Stimulated activated CD4-positive, alpha-beta T cell treated with anti-CD3 and anti-CD28 coated beads, Interleukin-4, amount 100 ng/mL, for 4 hours (primary cell): ENCODE measurements at places on chromosomes 2 and 18.

- no peak for DNase-seq
These were observed 66.8 kb upstream of the STPG4 start for GRCh38 chr2:47221946-47222345.

DNA sequence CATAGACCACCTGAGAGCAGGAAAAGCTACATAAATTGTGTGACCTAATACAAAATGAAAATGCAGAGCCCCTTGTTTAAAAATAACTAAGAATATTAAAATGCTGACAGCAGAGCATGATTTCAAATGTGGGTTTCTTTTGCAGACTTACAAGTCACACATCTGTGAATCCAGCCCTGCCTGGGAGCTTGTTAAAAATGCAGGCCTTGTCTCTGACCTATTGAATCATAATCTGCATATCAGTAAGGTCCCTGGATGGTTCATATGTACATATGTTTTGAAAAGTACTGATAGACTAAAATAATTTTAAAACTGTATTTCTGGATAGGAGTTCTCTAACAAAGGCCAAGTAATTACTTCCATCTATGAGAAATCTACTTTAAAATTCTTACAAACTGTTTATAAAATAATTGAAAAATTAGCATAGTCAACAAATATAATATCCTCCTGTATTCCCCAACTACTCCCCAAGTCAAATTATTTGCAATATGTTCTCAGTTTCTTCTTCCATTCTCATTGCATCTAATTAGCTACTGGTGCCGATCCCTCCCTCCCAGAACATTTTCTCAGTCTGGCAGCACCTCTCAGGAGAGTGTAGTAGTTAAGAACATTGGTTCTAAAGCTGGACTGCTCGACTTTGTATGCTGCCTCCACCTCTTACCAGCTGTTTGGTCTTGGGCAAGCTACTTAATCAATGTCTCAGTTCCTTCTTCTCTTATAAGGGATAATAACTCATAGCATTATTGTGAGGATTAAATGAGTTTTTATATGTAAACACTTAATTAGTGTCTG, 1040.4 kb upstream of the CDH2 start:
- no peak for DNase-seq

GRCh38 chr2:150528861-150529801, 41.7 kb upstream of the RND3 start:
- DNase-seq: no peak

- DNase-seq: no peak
These were observed 893.0 kb upstream of the CHAC2 start for GRCh38 chr2:52874466-52875106.

DNA sequence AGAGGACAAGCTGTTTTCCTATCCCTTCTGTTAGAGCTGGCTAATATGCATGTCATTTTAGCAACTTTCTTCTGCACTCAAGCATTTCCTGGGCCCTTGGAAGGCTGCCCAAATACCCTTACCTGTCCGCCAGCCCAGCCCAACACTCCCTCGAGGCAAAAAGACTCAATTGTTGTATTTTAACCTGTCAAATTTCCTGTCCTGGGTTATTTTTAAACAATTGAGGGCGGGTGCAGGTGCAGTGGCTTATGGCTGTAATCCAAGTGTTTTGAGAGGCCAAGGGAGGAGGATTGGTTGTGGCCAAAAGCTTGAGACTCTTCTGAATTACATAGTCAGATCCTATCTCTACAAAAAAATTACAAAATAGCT, 125.0 kb upstream of the ARHGAP28 start:
- DNase-seq: no peak

GRCh38 chr2:217729421-217730053, 273.3 kb downstream of the TNS1 start:
- DNase-seq: no peak

- DNase-seq: no peak
These were observed 5.9 kb downstream of the SCYGR4 start for GRCh38 chr2:227623226-227623625.

DNA sequence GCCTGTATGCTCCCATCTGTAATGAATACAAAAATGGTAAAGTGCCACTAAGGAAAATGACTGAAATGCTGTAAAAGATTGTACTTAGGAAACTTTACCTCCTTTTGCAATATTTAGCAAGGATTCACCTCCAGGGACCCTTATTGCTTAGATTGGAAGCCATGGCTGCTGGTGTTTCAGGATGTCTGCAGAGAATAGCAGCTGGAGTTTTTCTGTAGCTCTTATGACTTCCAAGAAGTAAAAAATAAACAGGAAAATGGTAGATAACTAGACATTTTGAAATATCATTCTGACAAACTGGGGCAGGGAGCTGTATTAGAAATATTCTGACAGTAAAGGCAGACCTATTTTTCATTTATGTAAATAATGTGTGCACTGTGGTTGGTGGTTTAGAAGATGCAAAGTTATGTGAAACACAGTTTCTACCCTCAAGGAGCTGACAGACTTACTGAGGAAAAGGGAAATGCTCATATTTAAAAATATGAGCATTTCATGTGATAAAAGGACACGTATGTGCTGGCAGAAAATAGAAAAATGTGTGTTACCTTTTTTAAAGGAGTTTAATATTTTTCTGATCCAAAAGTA, 224.9 kb upstream of the BOD1L2 start:
- no peak for DNase-seq

DNA sequence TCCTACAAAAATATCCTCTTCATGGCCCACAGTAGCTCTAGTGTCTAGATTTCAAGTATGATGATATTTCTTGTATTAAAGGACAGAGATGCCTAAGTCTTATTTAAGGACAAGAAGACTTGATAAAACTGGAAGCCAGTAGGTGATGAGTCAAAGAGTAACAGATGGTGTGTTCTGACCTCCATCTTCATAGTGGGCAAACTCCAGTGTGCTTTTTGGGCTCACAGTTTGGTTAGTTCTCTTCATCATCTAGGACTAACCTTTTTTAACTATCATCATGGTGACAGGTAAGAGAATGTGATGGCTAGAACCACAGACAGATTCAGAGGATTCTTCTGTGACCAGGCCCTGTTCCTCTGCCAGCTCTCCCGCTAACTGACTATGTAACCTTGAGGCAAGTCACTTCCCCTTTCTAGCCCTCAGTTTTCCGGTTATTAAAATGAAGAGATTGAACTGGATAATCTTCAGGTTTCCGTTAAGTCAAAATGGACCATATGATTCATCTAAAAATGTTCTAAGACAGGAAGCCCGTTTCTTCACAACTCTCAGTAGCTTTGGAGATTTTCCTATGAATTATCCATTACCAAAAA, 140.3 kb upstream of the RASGRP3 start:
- no peak for DNase-seq

DNA sequence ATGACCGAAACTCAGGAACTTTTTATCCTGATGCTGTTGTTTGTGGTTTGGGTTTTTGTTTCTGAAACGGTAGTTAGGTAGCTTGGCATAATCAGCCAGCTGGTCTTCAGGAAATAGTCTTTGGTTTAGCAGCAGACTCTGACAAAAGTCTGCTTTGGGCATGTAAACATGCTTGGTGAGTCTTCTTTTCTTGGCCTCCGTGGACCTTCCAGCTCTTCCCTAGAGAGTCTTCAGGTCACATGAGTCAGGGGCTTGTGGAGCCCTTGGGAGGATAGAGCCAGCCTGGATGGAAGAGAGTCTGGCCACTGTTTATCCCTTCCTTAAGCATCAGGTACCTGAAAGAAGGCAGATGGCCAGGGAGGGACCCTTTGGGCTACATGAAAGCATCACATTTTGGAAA, 154.5 kb downstream of the MGAT5 start:
- no peak for DNase-seq

DNA sequence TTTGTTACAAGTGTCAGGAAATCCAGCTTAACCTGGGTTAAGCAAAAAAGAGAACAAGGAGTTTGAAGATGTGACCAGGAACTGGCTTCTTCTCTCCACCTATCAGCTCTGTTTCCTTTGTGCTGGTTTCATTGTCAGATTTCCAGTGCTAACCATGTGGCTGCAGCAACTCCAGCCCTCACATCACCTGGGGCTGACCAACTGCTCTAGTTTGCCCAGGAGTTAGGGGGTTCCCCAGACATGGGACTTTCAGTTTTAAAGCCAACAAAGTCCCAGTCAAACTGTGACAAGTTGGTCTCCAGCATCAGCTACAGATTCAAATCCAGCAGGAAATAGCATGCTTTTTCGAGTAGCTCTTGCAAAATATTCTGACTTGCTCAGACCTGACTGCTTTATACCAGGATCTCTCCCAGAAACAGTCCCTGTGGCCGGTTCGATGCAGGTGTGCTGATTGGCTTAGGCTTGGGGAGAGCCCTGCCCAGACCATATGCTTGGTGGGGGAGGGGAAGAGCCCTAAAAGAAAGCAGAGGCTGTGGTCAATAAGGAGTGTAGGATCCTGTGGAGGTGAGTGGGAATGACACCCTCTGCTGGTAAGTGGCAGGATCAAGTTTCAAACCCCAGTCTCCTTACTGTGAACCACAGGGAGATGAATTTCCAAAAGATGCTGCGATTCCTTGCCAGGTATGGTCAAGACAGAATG, 49.5 kb downstream of the KCNE4 start:
- no peak for DNase-seq

DNA sequence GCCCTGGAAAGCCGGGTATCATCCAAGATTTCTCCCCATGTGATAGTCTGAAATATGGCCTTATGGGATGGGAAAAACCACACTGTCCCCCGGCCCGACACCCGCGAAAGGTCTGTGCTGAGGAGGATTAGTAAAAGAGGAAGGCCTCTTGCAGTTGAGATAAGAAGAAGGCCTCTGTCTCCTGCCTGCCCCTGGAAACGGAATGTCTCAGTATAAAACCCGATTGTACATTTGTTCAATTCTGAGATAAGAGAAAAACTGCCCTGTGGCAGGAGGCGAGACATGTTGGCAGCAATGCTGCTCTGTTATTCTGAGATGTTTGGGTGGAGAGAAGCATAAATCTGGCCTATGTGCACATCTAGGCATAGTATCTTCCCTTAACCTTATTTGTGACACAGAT, 26.8 kb downstream of the RUFY4 start:
- no peak for DNase-seq

GRCh38 chr2:138307099-138307498, 194.5 kb upstream of the SPOPL start:
- no peak for DNase-seq

DNA sequence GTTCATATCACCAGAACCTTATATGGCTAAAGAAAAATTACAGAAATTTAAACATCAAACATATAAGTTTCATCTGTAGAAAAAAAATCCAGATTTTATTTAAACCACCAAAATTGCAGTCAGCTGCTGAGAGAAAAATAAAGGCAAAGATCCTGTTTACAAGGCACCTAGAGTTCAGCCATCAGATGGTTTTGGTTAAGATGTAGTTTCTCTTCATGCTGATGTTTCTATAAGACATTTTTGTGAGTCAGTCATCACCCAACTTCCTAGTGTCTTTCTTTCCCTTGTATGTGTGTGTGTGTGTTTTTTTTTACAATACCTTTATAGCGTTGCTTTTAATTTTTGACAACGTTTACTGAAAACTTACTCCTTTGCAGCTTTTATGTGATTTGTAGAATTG, 26.1 kb upstream of the MMADHC start:
- DNase-seq: no peak

DNA sequence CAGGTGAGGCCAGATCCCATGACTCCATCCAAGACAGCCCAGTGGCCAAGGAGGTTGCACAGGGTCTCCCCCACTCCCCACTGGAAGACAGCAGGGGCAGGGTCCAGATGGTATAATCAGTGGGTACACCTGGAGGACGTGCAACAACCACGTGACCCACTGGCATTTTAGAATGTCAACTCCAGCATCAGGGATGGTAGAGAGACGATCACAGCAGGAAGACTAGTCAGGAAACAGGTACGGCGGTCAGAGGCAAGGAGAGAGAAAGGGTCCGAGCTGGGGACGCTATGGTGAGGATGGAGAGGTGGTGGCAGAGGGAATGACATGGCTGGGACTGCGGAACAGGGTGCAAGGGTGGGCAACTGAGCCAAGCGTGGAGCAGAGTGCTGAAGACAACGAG, 23.0 kb downstream of the SERTAD2 start:
- no peak for DNase-seq

DNA sequence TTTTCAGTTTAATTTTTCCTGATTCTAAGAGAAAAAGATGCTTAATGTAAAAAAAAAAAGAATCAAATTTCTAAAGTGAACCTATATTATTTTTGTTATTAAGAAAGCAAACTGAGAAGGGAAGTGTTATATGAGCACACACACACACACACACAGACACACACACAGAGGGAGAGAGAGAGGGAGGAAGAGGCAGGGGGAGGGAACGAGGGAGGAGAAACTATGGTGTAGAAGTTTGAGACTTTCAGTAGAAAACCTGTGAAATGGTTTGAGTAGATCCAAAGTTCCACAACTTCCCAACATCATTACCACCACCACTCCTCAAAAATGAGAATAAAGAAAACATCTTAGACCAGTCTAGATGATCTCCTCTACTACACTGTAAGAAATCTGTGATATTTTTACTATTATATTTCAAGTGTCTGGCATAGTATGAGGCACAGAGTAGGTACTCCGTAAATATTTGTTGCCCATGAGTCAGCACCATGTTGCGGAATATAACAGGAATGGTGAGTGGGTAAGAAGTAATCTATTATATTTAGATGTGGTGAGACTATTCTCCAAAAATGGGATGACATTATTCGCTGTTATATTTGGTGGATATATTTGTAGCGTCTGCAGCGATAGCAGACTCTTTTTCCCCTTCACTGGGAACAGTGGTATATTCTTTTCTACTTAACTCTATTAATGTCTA, 149.4 kb upstream of the DNMT3A start:
- no peak for DNase-seq

DNA sequence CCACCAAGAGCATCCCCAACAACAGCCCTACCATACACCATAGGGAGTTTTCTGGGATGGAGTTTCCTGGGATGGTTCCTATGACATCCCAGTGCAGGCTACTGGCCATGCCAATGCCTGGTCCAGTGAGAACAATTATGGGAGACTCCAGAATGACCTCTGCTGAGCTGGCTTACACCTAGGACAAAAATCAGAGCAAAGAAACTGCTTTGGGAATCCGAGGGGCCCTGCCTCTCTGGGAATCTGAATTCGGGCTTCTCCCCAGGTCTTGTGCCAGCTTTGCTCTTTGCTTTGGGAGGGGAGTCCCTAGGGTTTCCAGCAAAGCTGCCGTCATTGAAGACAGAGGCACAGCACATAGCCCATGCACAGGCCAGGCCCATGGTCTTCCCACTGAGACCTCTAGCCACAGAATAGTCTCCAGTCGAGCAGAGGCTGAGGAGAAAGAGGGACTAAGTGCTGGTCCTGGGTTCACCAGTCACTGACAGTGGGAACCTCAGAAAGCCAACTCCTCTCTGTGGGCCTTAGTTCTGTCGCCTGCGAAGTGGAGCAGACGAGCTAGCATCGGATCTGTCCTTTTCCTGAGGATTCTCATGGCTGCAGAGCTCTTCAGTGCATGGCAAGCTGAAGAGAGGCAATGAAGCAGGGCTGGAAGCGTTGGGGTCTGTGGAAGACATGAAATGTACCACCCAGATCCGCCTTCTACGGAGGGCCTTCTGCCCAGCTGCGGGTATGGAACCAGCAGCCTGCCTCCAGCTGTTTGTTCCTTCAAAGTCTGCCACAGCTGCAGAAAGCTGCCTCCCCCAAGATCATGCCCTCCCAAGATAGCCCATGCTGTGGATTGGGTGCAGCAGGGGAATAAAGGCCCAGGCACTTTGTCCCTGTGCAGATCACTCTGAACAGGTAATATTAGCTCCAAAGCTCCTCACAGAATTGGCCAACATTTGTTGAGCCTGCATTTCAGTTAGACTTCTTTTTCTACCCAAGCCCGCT, 11.2 kb upstream of the LBH start:
- no peak for DNase-seq

- DNase-seq: no peak
These were observed 673.8 kb upstream of the SALL3 start for GRCh38 chr18:78305789-78306188.
